Muscle of leg (tissue), 16 donors: ENCODE measurements at places on chromosomes 16 and 17.

- DNase-seq: peak; percentile 49
These were observed 106.4 kb downstream of the SLC39A11 start for GRCh38 chr17:72985882-72986720.

- peak; percentile 85 for DNase-seq
These were observed 82.3 kb downstream of the NT5M start for GRCh38 chr17:17385491-17385890.

- DNase-seq: no peak
These were observed 610.7 kb downstream of the KCNJ2 start for GRCh38 chr17:70780031-70780430.

- no peak for DNase-seq
These were observed 32.7 kb upstream of the ICAM2 start for GRCh38 chr17:64053101-64053500.

DNA sequence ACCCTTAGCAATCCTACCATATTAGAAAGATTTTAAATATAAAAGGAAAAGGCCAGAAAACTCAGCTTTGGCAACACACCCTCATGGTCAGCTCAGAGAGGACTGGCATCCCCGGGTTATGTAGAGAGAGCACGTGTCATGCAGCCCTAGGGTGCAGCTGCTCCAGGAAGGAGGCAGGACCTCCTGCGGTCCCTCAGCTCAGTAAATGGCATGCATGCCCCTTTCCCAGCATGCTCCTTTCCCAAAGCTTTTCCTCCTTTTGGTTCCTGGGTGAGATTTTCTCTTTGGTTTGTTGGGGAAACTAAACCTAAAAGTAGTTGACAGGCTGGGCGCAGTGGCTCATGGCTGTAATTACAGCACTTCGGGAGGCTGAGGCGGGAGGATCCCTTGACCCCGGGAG, 3.9 kb downstream of the GAN start:
- no peak for DNase-seq

DNA sequence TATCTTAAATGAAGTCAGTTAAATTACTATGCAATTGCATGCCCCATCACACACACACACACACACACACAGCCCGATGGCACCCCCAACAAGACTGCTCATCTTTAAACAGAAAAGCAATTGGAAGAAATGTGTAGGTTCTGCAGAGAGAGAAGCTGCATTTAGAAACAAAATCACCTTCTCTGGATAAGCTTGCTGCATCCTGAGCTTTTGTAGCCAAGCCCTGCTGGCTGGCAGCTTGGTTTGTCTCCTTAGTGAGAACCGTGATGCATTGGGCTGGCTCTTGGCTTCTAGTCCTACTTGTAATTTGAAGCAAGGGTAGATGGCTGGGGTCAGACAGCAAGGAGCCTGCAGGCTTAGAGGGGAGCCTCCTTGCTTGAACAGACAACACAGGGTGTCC, 153.8 kb downstream of the SOX9 start:
- no peak for DNase-seq
